ENCODE measurements at places on chromosomes 3 and 15. TPM values are rescaled to one million over a fixed set of nuclear protein-coding genes. Genes with fewer than 3 reads are reported as not detected.

DNA sequence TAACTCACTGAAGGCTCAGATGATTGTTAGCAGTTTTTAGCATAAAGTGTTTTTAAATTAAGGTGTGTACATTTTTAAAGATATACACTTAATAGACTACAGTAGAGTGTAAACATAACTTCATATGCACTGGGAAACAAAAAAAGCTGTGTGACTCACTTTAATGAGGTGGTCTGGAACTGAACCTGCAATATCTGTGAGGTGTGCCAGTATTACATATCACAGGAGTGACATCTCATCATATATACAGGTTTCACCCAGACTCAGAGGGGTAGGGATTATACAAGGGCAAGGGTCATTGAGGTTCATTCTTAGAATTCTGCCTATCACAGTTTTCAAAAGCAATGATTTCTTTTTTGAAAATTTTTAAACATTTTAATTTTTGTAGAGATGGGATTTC lies 7.3 kb upstream of the SNRK start:
- DNase-seq: no peak

The TYRO3 gene
- 8.5 TPM for total RNA-seq

The CLSTN2 gene
- 5.3 TPM for total RNA-seq

The TRA2B gene
- 92.0 TPM for total RNA-seq

DNA sequence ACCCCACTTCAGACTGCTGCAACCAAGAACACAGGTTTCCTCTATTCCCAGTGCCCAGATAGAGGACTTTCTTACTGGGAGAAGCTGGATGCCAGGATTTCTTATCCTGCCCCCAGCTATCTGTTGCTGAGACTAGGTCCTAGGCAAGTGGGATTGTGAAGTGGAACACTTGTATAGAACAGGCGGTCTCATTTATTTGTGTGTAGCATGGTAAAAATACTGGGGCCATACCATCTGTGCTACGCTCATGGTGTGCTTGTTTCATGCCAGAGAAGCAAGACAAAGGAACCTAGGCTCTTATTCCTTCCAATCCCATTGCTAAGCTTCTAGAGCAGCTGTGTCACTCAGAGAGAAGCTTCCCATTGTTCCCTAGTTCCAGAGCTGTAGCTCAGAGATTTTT lies 191.5 kb upstream of the EPHA6 start:
- DNase-seq: no peak

GRCh38 chr15:28944696-28945300 lies 59.0 kb downstream of the APBA2 start:
- DNase-seq: no peak

GRCh38 chr15:90489944-90490343 lies 39.8 kb upstream of the CRTC3 start:
- no peak for DNase-seq

GRCh38 chr3:140292684-140293083 lies 357.7 kb downstream of the CLSTN2 start:
- peak; percentile 42 for DNase-seq

DNA sequence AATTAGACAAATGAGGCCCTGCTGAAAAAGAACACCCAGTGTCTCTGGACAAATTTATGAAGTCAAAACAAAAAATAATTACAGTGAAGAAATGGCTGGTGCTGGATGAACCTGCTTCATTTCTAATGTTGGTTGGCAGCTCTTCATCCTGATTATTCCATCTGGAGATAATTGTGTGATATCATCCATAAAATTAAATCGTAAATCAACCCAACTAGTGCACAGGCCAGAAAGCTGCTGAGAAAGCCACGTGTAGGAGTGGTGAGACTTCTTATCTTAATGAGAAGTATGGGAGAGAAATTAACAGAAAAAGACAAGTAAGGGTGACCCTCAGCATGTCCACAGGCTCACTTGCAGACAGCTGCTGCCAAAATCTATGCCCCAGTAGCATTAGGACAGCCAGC lies 465.2 kb upstream of the TGFBR2 start:
- DNase-seq: no peak

The NPAP1 gene
- not detected for total RNA-seq

The NAALADL2 gene
- total RNA-seq: 18.4 TPM

GRCh38 chr15:53752406-53752805 lies 7.1 kb downstream of the WDR72 start:
- no peak for DNase-seq

The SMCO1 gene
- not detected for total RNA-seq

The TMEM62 gene
- total RNA-seq: 34.9 TPM

The SLC28A2 gene
- total RNA-seq: 3.5 TPM

GRCh38 chr3:88013592-88013991 lies 45.2 kb downstream of the CGGBP1 start:
- no peak for DNase-seq

The GPR87 gene
- not detected for total RNA-seq

The SPSB4 gene
- total RNA-seq: 0.85 TPM

DNA sequence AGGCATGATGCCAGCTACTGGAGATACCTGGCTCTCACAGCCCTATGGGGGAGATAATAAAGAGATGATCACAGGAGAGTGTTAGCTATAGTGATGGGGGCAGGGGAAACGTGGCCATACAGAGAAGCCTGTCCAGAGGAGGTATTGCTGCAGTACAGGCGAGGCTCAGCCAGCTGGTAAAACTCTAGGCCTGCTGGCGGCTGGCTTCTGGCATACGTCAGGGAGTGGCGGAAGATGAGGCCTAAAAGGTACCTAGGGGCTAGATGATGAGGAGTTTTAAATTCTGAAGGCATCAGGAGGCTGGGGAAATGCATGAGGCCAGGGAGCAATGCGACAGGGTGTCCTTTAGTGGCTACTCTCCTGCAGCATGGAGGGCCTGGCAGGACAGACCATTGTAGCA lies 110.7 kb downstream of the EEFSEC start:
- no peak for DNase-seq

The GPR149 gene
- not detected for total RNA-seq

- DNase-seq: no peak
Observed at GRCh38 chr15:34644851-34645250, 61.4 kb upstream of the GOLGA8B start.

The CSTA gene
- 1.8 TPM for total RNA-seq

GRCh38 chr3:189322339-189322738 lies 150.6 kb downstream of the TPRG1 start:
- no peak for DNase-seq

The ASB14 gene
- total RNA-seq: not detected

GRCh38 chr3:31448035-31448881 lies 84.5 kb upstream of the STT3B start:
- peak; percentile 60 for DNase-seq

DNA sequence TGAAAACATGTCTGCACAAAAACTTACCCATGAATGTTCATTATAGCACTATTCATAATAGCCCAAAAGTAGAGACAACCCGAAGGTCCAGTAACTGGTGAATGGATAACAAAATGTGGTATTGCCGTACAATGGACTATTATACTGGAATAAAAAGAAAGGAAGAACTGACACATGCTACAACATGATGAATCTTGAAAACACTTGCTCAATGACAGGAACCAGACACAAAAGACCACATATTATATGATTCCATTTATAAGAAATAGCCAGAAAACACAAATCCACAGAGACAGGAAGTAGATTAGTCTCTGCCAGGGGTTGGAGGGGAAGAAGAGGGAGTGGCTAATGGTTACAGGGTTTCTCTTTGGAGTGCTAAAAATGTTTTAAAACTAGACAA lies 18.3 kb downstream of the SHC4 start:
- DNase-seq: no peak

DNA sequence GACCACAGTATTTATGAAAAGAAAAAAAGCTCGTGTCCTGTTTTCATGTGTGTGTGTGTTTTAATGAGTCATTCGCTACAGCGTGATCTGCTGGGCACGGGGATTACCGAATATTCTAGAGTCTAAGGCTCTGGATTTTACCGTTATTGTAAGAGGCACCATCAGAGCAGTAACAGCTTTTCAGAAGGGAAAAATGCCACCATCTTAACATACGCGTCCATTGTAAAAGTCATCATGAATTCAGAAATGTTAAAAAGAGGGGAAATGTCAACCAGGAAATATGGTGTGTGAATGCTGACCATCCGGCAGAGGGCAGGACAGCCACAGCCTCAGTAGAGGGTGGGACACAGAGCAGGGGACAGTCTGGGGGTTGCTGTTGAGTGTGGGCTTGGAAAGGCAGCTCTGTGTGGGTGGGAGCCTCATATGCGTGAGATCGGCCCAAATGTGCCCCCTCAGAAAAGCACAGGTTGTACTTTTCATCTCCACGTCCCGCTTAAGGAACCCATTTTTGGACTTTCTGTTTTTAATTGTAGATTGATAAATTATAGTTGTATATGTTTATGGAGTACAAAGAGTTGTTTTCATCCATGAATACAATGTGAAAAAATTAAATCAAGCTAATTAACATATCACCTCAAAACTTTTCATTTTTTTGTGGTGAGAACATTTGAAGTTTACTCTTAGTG lies 69.6 kb downstream of the ASB7 start:
- DNase-seq: no peak

GRCh38 chr3:17006132-17006852 lies 121.5 kb downstream of the PLCL2 start:
- no peak for DNase-seq

The FOXL2NB gene
- not detected for total RNA-seq

GRCh38 chr3:182487611-182488010 lies 305.7 kb upstream of the ATP11B start:
- DNase-seq: no peak

The RBMS3 gene
- total RNA-seq: 53.6 TPM

The AEN gene
- total RNA-seq: 8.9 TPM

The HYPK gene
- 13.8 TPM for total RNA-seq

DNA sequence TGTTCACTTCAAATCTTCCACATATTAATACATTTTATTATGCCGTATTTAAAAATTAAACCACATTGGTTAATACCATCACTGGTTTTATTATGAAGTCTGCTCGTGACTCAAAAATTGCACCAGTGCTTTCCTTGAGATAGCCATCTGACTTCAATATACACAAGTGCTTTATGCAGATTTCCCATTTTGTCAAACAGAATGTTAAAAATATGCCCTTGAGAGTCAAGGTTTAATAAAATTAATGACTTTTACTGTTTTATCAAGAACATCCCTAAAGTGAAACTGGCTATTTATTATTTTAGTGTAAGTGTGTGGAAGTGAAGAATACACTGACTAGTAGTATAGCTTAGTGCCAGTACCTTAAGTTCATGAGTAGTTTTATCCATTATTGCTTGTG lies 139.3 kb upstream of the SOX2 start:
- DNase-seq: no peak

The CCDC50 gene
- 89.8 TPM for total RNA-seq

The TUSC7 gene
- total RNA-seq: not detected

Measured in mucosa of descending colon (tissue), 3 donors.